ENCODE measurements at places on chromosomes 7 and 10.

GRCh38 chr10:98269435-98269912 is 1.5 kb upstream of the LOXL4 start:
- no peak for DNase-seq

- no peak for DNase-seq
These were observed 6.7 kb downstream of the SH2D4B start for GRCh38 chr10:80544316-80544953.

DNA sequence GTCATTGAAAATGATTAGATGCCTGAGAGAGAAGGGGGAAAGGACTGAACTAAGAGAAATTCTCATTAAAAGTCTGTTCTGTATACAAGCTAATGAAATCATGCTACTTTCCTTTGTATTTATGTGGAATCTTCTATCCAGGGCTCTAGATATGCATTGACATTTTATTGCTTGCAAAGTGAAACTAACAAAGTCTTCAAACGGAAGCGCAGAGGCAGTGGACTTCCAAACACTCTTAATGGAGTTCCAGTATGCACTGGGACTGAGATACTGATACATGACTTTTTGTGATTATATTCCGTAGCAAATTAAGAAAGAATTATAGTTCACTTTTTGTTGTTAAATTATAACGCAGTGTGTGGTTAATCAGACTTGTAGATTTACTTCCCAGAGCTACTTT is 166.8 kb upstream of the TBX20 start:
- DNase-seq, result no peak

GRCh38 chr7:47651355-47652317 is 69.7 kb upstream of the TNS3 start:
- no peak for DNase-seq

GRCh38 chr10:60990663-60991062 is 46.7 kb upstream of the RHOBTB1 start:
- DNase-seq, result no peak

- no peak for DNase-seq
These were observed 778.5 kb downstream of the NRG3 start for GRCh38 chr10:82653244-82654155.

GRCh38 chr7:40782836-40783235 is 648.0 kb downstream of the SUGCT start:
- DNase-seq, result no peak

DNA sequence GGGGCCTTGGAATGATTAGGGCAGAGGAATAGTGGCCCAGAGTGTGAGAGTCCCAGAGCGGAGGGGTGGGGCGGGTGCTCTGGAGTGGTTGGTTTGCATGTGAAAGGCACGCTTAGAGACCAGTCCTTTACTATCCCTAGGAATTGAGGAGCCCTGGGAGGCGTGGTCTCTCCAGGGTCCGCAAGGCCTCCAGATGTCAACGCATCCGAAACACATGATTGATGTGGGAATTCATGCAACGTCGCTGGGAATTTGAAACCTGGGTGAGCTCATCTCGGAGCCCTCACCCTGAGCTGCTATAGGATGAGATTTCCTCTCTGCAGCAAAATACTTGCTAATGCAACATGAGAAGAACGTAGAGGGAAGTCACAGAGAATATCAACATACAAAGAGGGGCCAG is 51.2 kb downstream of the NPTX2 start:
- no peak for DNase-seq

- DNase-seq, result no peak
These were observed 9.7 kb upstream of the ZNF485 start for GRCh38 chr10:43596546-43596945.

GRCh38 chr10:88082391-88082790 is 219.0 kb downstream of the PTEN start:
- no peak for DNase-seq

GRCh38 chr7:2070151-2070763 is 162.5 kb downstream of the MAD1L1 start:
- DNase-seq, result no peak

DNA sequence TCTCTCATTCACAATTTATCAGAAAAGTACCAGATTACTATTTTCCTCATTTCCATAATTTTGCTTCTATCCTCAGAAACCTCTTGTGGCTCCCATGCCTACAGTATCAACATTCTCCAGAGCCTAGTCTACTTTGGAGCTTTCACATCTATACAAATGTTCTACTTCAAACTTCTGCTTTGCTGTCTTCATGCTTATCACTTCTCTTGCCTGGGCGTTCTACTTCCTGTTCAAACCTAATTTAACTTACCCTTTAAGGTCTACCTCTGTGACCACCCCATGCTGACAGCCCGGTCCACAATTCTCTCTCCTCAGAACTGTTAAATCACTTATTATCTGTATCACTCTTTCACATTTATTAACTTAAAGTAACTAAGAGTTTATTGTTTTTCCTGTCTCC is 6.1 kb upstream of the PTPN12 start:
- no peak for DNase-seq

DNA sequence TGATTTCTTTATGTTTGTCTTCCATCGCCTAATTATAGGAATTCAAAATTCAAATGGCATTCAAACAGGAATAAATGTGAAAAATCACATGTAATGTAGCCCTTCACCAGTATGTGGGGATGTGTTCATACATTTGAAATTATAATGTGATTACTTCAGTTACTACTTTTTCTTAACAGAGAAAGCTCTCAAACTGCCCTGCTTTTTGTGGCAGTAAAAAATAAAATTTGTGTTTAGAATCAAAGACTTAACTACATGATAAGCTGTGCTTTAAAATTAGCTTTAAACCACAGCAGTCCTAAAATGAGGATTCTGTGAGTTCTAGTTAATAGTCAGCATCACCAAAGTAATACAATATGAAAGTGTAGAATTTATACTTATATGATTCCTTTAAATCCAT is 7.8 kb upstream of the HERC4 start:
- no peak for DNase-seq

GRCh38 chr7:134888141-134888740 is 98.1 kb upstream of the AGBL3 start:
- no peak for DNase-seq

DNA sequence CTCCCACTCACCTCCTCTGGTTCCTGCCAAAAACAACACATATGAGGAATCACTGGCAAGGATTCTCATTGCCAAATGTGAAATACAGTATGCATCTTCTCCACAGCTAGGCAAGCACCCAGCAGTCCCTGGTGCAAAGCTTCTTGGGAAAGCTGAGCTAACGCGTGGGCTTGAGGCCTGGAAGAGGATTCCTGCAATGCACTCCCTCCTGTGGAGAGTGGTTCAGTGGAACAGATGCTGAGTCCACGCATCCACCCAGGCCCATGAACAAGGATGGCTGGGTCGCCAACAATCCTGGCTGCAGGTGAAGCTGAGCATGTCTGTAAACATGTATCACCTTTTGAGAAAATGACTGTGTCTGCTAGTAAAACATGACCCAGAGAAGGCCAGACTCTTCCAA is 113.2 kb upstream of the CHST15 start:
- DNase-seq, result no peak

- no peak for DNase-seq
These were observed 123.0 kb upstream of the SGCE start for GRCh38 chr7:94778711-94779459.

- DNase-seq, result no peak
These were observed 1180.4 kb downstream of the CNTNAP2 start for GRCh38 chr7:147296986-147297385.
